Effector CD8-positive, alpha-beta T cell (primary cell): ENCODE measurements at places on chromosomes 7 and 10.

- DNase-seq, result no peak
Measured at GRCh38 chr10:71133710-71134686, 78.4 kb upstream of the UNC5B start.

DNA sequence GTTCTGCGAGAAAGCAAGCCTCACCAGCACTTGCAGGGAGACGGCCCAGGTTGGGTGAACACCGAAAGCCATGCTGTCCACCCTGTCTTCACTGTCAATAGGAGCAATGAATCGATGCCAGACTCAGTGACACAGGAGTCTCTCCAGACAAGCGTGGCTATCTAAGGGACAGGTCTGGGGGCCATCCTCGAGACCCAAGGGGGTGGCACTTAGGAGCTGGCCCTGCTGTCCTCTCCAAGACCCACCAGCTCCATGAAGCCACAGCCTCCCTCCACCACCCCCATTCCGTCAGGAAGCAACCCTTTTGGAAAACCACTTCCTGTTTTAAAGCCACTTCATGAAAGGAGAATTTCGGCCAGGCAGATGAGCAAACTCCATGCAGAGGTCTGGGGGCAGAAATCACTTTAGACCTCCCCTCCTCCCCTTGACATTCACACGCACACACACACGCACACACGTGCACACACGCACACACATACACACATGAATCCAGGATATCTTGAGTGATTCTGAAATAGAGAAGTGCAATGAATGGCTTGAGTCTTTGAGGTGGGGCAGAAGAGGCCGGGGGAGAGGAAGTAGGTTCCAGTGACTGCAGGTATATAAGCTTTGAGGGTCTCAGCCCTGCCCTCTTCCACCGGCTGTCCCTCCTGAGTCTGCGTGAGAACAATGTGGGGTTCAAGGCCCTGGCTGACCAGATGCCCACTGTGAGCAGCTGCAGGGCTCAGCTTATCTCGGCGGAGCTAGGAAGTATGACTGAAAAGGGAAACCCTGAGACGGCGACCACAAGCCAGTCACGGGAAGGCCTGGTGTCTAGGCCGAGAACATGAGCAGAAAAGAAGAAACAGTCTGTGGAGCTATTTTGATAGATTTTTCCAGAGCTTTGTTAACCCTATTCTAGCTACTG is 25.0 kb downstream of the RGS10 start:
- peak; percentile 10 for DNase-seq

GRCh38 chr10:15541376-15541775 is 170.3 kb upstream of the FAM171A1 start:
- no peak for DNase-seq

- no peak for DNase-seq
Measured at GRCh38 chr7:103949374-103949773, 40.1 kb downstream of the RELN start.

DNA sequence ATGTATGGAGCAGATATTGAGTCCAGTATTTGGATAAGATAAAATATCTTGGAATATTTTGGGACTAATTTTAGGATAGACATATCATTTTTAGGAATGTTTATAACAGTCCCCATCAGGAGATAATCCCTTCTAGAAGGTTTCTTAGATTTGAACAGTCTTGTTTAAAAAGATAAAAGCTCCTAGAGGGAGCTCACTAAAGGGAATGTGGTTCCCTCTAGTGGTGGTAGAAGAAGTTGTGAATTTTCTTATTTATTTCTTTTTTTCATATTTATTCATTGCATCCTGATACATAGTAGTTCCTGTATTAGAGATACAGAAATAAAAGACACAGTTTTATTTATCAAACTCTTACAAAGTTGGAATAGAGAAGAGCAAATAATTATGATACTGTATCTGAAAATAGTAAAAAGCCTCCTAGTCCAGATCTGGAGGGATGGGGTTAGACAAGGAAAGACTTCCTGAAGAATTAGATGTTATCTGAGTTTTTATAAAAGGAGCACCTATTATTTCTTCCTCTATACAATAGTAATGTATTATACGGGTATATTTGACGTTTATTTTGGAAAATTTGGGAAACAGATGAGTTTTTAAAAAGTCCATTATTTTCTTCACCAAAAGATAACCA is 24.5 kb upstream of the KLF14 start:
- DNase-seq, result no peak

GRCh38 chr7:142880876-142881505 is 4.6 kb downstream of the TRPV6 start:
- peak; percentile 6 for DNase-seq

- no peak for DNase-seq
Measured at GRCh38 chr10:6379015-6379776, 176.5 kb downstream of the PFKFB3 start.

DNA sequence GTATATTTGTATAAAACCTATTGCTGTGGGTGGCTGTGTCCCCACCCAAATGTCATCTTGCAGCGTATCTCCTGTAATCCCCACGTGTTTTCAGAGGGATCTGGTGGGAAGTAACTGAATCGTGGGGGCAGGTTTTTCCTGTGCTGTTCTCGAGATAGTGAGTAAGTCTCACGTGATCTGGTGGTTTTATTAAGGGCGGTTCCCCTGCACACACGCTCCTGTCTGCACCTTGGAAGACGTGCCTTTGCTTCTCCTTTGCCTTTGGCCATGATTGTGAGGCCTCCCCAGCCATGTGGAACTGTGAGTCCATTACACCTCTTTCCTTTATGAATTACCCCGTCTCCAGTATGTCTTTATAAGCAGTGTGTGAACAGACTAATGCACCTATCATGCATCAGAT is 97.6 kb downstream of the DYNC2I1 start:
- no peak for DNase-seq

DNA sequence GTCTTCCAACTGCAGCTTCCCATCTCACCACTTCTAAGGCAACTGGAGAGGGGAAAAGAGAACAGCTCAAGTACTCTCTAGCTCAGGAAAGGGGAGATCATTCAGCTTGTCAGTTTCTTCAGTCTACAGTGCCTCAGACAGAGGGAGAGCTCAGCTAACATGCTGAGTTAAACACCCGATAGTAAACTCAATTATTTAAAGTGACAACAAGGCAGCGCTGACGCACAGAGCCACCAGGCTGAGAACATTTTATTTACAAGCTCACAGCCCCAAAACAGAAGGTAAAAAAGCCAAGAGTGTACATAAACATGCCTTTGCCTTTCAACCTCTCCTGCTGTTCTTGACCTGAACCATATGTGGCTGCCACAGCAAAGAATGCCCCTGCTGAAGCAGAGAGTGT is 10.1 kb upstream of the CUZD1 start:
- DNase-seq, result no peak

- DNase-seq, result no peak
Measured at GRCh38 chr10:11177926-11178471, 160.3 kb downstream of the CELF2 start.

DNA sequence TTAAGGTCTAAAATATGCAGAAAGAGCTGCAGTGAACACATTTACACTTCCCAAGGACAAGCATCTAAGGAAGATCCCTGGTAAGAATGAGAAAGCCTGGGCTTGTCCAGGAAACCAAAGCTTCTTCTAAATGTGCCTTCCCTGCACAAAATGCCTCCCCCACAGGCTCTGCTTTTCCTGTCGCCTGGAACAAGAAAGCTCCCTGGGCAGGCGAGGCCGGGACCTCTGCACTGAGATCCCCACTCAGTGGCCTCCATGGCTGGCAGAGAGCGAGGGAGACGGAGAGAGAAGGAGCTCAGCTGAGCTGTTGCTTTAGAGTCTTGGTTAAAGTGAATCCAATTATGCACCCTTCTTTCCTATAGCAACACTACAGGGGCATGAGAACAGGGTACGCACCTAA is 75.6 kb downstream of the AMZ1 start:
- DNase-seq, result no peak

DNA sequence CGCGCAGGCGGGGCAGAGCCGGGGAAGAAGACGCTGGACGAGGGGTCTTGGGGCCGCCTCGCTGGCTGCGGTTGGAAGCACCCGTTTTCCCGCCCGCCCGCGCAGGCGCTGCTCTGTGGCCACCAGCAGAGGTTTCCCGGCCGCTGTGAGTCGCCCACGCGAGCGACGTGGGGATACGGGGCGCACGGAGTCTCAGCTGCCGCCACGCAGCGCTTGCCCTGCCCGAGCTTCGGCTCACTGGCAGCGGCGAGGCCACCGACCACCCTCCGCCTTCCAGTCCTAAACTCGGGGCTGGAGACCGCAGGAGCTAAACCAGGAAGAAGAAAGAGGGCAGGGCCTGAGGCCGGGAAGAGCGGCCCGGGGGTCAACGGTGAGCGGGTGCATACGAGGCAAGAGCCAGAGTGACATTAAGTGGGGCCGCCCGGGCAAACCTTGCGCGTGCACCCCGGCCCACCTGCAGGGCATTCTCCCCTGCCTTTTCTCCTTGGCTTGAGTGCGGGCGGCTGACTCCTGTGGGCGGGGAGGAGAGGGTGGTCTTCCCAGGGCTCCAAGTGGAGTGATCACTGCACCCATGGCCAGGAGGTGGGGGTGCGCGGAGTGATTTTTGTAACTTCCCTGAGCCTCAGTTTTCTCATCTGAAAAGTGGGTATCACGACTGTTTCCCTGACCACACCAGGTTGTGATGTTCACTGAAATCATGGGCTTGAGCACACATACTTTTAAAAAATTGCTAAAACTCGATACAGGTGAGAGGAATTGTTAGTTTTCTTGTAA is 7.1 kb upstream of the EMX2 start:
- DNase-seq, result no peak

GRCh38 chr7:43508461-43508860 is 74.4 kb upstream of the STK17A start:
- no peak for DNase-seq

GRCh38 chr7:117143580-117143979 is 179.3 kb downstream of the WNT2 start:
- no peak for DNase-seq

GRCh38 chr10:132616170-132616995 is 78.8 kb downstream of the INPP5A start:
- peak; percentile 21 for DNase-seq

DNA sequence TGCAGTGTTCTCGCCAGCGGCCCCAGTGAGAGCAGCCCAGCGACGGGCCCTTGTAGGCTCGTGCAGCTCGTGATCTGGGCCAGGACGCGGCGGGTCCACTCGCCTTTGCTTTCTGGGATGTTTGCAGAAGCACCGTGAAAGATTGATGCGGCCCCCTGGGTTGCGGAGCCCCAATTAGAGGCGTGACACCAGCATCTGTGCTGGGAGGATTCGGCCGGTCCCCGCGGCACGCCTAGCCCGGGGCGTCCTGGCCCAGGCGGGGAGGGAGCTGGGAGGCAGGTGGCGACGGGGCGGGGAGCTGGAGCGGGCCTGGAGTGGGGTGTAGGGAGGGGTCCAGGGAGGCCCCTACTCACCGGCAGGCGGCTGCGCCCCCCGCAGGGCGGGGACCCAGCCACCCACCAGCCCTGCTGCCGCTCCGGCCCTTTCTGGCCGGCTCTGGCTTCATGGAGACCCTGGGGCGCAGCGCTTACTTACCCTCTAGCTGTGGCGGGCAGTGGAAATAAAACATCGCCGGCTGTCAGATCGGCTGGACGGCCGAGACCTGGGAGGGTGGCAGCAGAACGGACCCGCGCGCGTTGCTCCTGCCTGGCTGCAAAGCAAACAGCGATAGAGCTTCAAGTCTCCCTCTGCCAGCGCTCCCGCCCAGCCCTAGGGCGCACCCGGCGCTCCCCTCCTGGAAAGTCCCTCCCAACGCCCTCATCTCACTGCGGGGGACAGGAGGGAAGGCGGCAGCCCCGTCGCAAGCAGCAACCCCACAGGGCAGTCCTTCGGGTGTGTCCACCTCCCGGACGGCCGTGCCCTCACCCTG is 752 bp downstream of the DRGX start:
- no peak for DNase-seq

DNA sequence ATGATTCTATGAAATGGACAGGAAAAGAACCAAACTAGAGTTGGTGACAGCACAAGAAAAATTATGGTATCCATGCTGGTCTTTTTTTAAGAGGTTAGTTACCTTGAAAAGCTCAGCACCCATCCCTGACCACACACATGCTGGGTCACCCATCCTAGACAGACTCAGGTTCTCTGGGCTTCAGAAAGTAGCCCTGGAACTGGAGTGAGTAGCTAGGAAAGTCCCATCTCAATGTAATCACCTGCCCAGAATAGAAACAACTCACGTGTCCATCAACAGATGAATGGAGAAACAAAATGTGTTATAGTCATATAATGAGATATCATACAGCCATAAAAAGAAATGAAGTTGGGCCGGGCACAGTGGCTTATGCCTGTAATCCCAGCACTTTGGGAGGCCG is 37.0 kb downstream of the GSDME start:
- no peak for DNase-seq

GRCh38 chr10:114548662-114549061 is 109.4 kb downstream of the ABLIM1 start:
- no peak for DNase-seq

- DNase-seq, result no peak
Measured at GRCh38 chr7:148702876-148703670, 4.4 kb downstream of the CUL1 start.

DNA sequence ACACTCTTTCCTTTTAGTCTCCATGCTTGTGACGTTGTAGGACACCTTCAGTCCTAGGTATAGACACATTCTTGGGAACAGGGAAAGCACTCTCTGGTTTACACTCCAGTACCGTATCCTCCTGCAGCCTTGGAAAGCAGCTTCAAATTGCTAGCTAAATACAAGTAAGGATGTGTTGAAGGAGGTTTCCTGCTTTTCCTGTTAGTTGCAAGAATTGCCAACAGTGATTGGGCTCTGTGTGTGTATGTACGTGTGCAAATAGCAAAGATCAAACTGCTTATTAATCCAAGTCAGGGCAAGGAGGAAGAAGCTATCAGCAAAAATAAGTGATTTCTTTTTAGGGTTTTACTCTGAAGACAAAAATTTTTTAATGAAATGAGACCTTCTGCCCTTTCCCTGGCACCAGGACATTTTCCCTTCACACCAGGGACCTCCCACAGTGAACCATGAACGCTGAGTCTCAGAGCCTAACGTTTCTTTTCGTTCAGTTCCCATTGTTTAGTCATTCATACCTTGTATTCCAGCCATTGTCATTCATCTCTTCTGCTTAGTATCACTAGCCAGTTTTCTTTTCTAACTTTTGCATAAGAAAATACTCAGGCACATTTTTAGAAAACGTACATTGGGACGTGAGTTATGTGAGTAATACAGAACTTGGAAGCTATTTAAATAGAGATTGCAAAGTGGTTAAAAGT is 36.9 kb upstream of the AUTS2 start:
- no peak for DNase-seq

- no peak for DNase-seq
Measured at GRCh38 chr10:102782673-102783551, 39.2 kb downstream of the WBP1L start.

- no peak for DNase-seq
Measured at GRCh38 chr7:30193336-30193943, 58.7 kb downstream of the MTURN start.

DNA sequence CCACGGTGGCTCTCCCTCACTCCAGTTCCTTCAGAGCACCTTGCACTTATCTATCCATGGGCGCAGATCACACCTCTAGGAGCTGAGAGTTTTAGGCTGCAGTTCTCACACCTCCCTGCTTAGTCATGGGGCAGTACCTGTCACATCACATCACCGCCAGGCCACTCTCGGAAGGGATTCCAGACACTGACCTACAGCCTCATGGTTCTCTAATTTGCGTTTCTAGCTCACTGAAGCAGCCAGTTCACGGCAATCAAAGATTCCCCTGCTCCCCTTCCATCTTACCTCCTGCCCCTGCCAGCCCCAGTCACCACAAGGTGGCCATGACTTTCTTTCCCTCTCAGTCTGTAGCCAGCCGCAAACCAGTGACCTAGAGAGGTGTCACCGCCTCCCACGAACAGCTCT is 34.2 kb downstream of the ADRB1 start:
- no peak for DNase-seq
